Inflammatory macrophage (primary cell): ENCODE measurements at places on chromosomes 3 and 15.

- no peak for DNase-seq
Measured at GRCh38 chr3:55466526-55466925, 20.6 kb downstream of the WNT5A start.

DNA sequence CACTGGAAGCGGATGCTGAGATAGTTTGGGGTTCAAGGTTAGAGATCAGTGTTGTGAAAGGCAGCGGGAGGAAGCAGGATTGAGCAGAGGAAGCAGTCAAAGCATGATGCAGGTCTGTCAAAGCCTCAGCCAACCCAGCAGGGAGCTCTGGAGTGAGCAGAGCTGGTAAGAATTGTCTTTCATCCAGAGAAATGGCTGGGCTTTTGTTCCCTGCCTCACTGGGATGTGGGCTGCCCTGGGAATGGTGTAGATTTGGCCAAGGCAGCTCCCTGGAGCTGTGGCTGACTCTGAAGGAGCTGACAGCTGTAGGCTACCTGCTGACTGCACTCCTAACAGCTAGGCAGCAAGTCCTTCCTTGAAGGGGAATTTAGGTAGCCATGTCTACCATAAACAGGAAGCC is 61.9 kb upstream of the STXBP5L start:
- DNase-seq, result no peak

DNA sequence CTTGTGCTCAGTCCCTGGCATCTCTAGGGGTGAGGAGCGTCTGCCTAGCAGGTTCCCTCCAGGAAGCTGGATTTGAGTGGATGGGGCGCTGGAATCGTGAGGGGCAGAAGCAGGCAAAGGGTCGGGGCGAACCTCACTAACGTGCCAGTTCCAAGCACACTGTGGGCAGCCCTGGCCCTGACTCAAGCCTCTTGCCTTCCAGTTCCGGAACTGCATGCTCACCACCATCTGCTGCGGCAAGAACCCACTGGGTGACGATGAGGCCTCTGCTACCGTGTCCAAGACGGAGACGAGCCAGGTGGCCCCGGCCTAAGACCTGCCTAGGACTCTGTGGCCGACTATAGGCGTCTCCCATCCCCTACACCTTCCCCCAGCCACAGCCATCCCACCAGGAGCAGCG is 5.0 kb downstream of the RHO start:
- DNase-seq, result no peak

- no peak for DNase-seq
Measured at GRCh38 chr3:56201407-56201806, 266.9 kb downstream of the ERC2 start.

DNA sequence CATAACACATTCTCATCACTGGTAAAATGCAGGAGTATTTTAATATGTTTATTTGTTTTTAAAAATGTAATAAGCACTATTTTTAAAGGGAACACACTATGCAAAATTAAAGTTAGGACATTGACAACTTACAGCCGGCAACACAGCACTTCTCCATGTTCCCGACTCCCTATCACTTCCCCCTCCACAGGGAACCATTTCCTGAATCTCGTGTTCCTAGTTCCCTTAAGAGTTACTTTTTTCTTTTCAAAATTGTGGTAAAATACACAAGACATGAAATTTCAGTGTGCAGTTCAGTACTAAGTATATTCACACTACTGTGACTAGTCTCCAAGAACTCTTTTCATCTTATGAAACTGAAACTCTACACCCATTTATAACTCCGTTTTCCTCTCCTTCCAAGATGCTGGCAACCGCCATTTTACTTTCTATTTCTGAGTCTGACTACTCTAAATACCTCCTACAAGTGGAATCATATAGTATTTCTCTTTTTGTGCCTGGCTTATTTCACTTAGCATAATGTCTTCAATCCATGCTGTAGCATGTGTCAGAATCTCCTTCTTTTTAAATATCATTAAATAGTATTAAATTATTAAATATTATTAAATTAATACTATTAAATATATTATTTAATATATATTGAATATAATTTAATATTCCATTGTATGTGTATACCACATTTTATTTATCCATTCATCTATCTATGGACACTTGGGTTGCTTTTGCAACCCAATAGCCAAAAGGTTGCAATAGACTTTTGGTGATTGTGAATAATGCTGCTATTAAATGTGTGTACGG is 25.9 kb upstream of the UBE2Q2 start:
- DNase-seq, result peak; percentile 64

DNA sequence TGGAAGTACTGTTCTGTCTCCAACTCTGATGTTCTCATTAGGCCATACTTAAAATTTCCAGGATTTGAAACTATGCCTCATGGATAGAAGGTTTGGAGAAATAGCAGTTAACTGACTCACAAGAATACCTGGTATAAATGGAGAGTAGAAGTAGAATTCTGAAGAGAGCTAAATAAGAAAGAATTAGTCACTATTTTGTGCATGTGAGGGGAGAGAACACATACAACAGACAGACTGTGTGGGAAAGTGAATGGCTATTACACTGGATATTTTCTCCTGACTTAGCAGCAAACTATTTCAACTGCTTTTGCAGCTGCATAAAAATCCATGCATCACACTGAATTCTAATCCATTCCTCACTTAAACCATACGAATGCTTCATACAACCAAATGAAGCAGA is 71.3 kb downstream of the C3orf70 start:
- no peak for DNase-seq

DNA sequence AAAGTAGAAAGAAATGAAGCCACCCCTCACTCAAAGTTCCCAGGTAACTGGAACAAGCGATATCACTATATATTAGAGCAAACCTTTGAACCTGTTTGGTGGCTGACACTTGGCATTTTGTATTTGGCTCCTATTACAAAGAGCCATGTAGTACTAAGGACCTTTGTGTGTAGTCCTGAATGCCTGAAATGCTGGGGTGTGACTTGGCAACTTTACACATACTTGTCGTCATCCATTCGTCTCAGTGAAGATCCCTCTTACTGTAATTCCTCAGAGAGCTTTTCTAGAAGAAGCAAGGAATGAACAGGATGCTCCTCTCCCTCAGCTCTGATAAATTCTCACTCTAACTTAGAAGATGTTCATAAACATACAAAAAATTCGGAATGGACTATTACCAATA is 216.1 kb upstream of the CDIN1 start:
- no peak for DNase-seq
